Stimulated activated CD4-positive, alpha-beta T cell treated with anti-CD3 and anti-CD28 coated beads, Interleukin-2, amount 100 ng/mL, for 4 hours (primary cell): ENCODE measurements at places on chromosomes 2 and 18.

GRCh38 chr2:190382851-190383250 lies 25.3 kb upstream of the MFSD6 start:
- peak; percentile 35 for DNase-seq

GRCh38 chr18:31246460-31246859 lies 71.5 kb upstream of the DSG1 start:
- no peak for DNase-seq

- DNase-seq, result no peak
These were observed 443.2 kb downstream of the ARHGAP15 start for GRCh38 chr2:143572421-143572820.

DNA sequence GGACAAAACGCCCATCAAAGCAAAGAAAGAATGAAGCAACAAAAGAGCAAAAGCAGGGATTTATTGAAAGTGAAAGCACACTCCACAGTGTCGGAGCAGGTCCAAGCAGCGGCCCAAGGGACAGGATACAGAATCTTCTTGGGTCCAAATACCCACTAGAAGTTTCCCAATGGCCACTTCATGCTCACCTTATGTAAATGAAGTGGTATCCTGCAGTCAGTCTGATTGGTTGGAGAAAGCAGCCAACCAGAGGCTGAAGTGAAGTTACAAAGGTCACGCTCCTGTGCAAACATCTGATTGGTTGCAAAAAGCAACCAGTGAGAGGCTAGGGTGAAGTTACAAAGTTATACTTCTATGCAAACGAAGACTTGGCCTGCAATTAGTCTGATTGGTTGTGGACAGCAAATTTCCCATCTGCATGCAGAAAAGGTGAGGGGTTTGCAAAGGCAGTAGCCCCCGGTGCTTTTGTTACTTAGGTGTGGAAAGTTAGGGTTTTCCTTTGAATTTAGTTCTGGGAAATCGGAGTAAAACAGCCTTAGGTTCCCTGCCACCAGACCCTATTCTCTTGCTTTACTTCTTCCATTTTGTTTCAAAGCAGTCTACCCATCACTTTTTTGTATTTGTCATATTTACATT lies 12.9 kb downstream of the DUSP19 start:
- DNase-seq, result no peak

DNA sequence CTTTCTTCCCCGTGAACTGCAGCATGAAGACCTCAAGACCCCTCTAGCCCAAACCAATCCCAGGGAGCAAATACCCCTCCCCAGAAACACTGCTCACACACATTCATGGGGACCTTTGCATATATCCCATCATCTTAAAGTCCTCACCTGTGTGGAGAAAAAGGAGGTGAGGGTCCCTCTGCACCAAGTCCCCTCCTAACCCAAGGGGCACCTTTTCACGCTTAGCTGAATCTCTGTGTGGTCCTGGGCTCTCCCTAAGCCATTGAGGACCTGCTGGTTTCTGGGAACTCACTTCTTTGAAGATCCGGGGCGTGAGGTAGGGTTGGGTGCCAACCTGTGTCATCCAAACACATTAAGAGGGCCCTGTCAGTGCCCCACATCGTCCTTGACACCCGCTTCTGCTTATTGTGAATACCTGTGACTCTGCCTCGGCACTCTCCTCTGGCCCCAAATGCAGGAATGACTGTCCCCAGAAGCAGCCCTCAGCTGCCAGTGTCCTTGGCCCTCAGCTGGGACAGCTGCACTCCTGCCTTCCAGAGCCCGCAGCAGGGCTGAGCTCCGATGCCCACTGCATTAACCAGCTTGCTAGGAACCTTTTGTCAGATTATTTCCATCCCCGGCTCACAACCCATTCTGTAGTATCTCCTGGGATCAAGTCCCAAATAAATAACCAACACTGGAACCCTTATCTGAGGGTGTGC lies 41.3 kb upstream of the ITM2C start:
- no peak for DNase-seq

- no peak for DNase-seq
These were observed 228.6 kb upstream of the STK17B start for GRCh38 chr2:196399722-196400691.

GRCh38 chr2:95063086-95063958 lies 37.8 kb downstream of the MAL start:
- no peak for DNase-seq

- DNase-seq, result no peak
These were observed 5.7 kb downstream of the ROCK1 start for GRCh38 chr18:21105936-21106335.

GRCh38 chr18:36516258-36516657 lies 218.7 kb downstream of the FHOD3 start:
- no peak for DNase-seq

GRCh38 chr2:173656086-173656485 lies 301.4 kb downstream of the CDCA7 start:
- DNase-seq, result no peak

GRCh38 chr2:128362889-128363228 lies 44.2 kb upstream of the HS6ST1 start:
- DNase-seq, result no peak

DNA sequence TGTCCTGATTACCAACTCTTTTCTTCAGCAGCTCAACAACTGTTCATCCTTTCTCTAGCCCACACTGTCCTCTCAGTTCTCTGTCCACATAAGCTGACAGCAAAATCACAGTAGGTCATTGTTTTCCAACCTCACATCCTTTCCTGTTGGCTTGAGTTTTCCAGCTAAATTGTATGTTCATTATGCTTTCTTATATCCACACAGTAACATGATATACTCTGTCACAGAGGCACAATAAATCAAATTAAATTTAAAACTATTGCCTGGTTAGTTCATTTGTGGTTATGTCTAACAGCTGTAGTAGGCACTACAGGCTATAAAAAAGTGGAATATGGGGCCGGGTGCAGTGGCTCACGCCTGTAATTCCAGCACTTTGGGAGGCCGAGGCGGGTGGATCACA lies 179.9 kb downstream of the ETAA1 start:
- no peak for DNase-seq

DNA sequence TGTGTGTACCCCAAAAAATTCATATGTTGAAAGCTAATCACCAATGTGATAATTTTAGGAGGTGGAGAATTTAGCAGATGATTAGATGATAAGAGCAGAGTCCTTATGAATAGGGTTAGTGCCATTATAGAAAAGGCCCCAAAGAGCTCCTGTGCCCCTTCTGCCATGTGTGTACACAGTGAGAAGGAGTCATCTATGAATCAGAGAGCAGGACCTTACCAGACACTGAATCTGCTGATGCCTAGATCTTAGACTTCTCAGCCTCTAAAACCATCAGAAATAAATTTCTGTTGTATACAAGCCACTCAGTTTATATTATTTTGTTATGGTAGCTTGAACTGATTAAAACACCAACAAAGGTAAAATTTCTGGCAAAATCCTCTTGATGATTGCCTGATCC lies 560.0 kb upstream of the CDH2 start:
- no peak for DNase-seq

GRCh38 chr2:430291-431040 lies 142.6 kb upstream of the ALKAL2 start:
- no peak for DNase-seq

GRCh38 chr18:10579079-10579867 lies 53.4 kb downstream of the NAPG start:
- no peak for DNase-seq

DNA sequence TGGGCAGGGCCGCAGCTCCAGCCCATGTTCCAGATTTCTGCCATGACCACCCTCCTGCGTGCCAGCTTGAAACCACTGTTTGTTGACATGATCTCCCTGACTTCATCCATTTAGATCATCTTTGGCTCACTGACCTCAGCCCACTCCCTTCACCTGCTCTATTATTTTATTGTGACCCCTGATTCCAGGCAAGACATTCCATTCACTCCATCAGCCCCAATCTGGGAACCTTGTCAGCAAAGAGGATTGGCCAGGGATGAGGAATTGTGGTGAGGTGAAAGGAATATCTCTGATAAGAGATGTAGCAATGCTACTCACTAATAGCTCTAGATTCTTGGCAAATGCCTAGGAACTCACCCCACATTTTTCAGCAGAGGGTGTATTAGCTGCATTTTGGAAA lies 174.2 kb downstream of the TMEM247 start:
- no peak for DNase-seq

GRCh38 chr2:191670787-191671186 lies 7.1 kb upstream of the NABP1 start:
- DNase-seq, result no peak

DNA sequence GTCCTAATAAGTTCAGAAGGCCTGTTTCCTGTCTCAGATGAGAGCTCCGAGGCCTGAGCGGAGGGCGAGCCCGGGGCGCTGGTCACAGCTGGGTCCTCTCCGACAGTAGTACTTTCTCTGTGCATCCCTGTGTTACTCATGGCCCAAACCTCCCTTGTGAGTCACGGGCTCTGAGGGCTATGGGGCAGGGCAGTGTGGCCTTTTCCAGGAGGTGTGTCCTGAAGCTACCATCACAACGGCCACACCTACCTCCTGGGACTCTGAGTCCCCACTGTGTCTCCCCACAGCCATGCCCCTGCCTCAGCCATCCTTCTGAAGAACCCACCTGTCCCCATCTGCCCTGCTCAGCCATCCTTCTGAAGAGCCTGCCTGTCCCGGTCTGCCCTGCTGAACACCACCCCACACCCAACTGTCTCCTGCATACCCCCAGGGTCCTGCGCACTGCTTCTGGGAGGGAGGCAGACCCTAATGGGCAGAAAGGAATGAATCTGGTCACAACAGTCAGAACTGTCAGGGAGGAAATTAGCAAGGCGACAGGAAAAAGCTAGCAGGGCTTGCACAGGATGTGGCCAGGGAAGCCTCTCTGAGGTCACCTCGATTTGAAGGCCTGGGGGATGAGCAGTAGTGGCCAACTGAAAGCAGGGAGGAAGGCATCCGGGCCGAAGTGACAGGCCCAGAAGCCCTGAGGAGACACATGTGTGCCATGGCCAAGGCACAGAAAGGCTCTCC lies 145.4 kb upstream of the RIOK3 start:
- no peak for DNase-seq

DNA sequence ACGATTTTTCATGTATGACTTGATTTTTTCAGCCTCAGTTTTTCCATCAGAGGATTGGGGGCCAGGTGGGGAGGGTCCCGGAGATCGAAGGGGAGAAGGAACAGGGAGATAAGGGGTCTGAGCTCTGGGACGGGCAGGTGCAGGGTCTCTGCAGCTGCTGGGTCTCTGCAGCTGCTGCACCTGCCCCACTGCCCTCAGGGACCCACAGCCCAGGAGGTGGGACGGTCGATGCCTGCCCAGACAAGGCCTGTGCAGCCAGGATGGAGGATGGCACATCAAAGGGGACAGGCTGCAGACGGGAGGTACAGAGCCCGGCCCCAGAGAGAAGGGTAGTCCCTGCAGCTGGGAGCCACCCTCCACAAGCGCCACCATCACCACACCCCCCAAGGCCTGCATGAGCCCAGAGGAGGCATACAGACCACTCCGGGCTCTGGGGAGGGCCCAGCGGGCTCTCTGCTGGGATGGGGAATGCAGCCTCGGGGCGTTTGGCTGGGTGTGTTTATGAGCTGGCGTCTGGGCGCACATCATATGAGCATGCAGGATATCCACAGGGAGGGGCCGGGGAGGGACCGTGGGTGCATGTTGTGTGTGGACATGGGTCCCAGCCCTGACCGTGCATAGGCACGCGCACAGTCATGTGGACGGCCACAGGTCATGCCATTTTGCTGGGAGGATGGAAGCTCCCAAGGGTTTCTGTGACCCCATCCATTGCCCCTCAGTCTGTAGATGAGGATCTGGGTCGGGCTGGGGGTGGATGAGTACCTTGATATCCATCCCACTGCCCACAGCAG lies 34.9 kb upstream of the GPC1 start:
- DNase-seq, result no peak

- DNase-seq, result no peak
These were observed 15.4 kb downstream of the FBXO15 start for GRCh38 chr18:74132201-74132600.

DNA sequence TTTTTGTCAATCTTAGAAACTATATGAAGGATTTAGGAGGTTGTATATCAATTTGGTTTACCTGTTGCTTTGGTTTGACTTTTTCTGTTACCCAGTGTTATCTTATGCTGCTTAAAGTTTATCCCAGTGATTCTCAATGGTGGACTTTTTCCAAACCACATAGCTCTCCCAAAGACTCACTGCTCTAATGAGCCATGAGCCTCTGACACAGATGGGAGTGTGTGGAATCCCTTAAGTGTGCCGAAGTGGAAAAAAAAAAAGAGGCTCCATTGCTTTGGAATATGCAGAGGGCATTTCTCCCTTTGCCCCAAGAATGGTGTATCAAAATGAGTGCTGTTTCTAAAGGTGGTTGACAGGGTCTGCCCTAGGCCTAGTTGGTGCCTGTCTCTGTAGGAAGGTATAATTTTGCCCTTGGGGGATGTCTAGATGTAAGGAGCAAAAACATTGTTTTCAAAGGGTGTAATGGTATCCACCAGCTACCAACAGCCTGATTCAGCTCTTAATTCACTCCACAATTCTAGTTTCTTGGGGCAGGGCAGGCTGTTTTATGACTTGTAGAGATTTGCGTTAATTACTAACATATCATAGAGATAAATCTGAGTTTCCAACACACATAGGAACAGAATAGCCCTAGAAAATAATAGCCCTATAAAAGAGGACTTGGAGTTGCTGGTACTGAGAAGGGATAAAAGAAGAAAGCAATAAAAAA lies 64.3 kb upstream of the CYP26B1 start:
- no peak for DNase-seq

DNA sequence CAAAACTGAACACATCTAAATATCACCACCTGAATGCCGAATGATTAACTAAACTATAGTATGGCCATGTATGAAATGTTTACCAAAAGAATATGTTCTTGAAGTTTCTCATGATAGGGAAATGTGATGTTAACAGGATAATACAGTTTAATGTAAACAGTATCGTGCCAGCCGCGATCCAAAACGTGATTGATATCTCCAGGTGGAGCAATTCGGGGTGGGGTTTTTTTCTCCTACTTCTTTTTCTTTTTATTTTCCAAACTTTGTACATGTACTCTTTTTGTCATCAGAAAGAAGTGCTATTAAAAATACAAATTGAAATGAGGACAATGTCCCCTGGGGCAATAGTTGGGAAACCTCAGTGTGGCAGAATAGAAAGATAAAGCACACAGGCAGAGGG lies 4.0 kb upstream of the BIN1 start:
- no peak for DNase-seq

DNA sequence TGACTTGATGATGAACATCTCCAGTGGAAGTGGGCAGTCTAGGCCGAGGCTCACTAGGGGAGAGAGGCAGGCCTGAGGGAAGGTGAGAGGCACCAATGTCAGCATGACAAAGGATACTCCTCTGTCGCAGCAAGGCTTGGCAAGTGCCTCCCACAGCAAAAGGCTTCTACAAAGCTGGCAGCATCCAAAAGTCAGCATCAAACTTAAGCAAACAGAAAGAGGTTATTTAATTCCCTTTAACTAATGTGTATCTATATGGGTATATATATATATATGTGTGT lies 41.6 kb downstream of the NIFK start:
- DNase-seq, result no peak

GRCh38 chr2:50781646-50782045 lies 250.3 kb downstream of the NRXN1 start:
- no peak for DNase-seq

GRCh38 chr2:179768765-179769164 lies 92.6 kb downstream of the ZNF385B start:
- no peak for DNase-seq

GRCh38 chr18:28650860-28651259 lies 473.9 kb upstream of the CDH2 start:
- DNase-seq, result no peak
